ENCODE measurements at places on chromosomes 11 and 22.

GRCh38 chr22:28019360-28019759 lies 100.3 kb upstream of the PITPNB start:
- DNase-seq, result no peak

GRCh38 chr22:37210041-37210803 lies 2.1 kb downstream of the SSTR3 start:
- DNase-seq, result no peak

DNA sequence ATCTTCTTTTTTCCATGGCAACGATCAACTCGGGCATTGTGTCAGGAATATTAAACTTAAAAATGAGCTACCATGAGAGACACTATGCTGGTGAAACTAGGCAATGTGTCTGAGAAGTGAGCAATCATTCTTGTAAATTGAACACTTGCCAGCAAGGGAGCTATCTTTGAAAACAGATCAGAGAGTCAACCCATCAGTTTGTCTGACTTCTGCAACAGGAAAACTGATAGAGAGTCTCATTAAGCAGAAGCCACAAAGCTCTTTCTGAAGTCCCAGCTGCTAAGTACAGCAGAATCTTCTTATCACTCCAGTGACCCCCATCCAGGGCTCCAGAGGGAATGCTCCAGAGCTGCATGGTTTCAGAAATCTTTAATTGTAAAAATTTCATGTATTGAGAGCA lies 114.7 kb downstream of the MSANTD4 start:
- no peak for DNase-seq

- no peak for DNase-seq
Measured at GRCh38 chr11:72378704-72379383, 55.5 kb downstream of the CLPB start.

- peak; percentile 61 for DNase-seq
Measured at GRCh38 chr11:57480409-57481137, 20.2 kb downstream of the RTN4RL2 start.

- no peak for DNase-seq
Measured at GRCh38 chr22:20203142-20203551, 52.3 kb upstream of the CCDC188 start.

GRCh38 chr11:125923012-125923579 lies 18.8 kb downstream of the DDX25 start:
- DNase-seq, result peak; percentile 35

DNA sequence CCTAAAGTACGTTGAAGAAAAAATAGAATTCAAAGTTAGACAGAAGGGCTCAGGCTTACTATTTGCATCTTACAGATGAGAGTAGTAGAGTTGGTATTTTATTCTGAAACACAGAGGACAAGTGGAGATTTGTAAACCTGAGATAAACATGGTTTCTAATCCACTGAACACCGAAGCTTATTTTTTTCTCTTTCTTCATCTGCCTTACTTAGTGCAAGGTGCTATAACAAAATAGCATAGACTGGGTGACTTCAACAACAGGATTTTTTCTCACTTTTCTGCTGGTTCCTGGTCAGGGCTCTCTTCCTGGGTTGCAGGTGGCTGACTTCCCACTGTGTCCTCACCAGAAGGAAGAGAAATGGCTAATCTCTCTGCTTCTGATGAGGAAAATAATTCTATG lies 2.1 kb upstream of the HBG1 start:
- DNase-seq, result no peak

DNA sequence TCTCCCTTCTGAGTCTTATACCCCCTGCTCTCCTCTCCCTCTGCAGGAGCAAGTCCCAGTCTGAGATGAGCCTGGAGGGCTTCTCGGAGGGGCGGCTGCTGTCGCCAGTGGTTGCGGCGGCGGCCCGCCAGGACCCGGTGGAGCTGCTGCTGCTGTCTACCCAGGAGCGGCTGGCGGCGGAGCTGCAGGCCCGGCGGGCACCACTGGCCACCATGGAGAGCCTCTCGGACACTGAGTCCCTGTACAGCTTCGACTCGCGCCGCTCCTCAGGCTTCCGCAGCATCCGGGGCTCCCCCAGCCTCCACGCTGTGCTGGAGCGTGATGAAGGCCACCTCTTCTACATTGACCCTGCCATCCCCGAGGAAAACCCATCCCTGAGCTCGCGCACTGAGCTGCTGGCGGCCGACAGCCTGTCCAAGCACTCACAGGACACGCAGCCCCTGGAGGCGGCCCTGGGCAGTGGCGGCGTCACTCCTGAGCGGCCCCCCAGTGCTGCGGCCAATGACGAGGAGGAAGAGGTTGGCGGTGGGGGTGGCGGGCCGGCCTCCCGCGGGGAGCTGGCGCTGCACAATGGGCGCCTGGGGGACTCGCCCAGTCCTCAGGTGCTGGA lies 8.8 kb upstream of the MYRF start:
- no peak for DNase-seq

- DNase-seq, result peak; percentile 27
Measured at GRCh38 chr11:14357881-14358728, 878 bp downstream of the RRAS2 start.

DNA sequence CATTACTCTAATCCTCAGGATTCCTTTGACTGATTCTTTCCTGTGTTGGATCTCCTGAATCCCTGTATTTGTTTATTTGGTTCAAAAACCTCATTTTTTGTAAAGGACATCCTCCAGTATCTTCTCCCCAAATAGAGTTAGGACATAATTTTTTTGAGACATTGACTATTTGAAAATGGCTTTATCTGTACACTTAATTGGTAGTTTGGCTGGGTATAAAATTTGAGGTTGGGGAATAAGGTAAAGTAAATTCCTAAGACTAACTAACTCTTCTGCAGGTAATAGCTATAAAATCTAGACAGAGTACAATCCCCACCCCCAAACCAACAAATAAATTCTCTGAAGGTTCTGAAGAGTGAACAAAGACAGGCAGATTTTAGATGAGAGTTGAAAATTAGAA lies 114.4 kb downstream of the CTTN start:
- DNase-seq, result no peak

DNA sequence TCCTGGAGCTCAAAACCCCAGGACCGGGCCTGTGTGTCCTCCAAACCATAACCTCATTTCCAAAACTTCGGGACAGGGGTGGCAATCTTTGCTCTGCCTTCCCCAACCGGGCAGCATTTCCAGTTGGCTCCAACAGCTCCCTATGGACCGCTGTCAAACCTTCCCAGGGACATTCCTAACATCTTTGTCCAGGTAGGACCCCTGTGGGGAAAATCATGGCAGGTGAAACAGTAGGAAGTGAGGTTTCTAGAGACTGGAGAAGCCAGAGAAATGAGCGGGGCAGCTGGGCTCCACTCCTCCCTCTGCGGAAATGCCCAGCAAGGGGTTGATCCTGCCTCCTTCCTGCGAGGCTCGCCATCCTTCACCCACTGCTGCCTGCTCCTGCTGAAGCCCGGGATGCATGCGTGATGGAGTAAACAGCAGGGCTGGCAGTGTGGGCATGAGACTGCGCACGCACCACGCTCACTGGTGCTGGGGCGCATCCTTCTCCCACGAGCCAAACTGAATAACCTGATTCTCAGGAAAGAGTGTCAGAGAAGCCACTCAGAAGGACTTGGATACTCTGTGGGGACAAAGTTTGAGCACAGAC lies 136.4 kb downstream of the BUD13 start:
- DNase-seq, result no peak

GRCh38 chr11:28393348-28393747 lies 285.2 kb downstream of the METTL15 start:
- no peak for DNase-seq

DNA sequence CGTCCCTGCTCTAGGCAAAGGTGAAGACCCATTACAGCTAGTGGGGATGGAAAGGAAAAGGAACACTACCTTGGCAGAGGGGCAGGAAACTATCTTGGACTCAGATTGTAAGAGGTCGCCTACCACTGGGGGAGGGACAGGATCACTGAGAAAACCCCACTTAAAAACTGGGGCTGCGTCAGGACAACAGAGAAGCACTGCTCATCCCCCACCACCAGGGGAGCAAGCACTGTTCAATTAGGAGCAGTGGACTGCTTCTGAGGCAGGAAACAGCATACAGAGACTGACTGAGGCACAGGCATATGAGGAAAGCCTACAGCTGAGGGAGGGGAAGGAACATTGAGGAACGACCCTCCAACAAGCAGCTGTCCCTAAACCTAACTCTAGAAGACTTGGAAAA lies 20.8 kb upstream of the DLAT start:
- no peak for DNase-seq

DNA sequence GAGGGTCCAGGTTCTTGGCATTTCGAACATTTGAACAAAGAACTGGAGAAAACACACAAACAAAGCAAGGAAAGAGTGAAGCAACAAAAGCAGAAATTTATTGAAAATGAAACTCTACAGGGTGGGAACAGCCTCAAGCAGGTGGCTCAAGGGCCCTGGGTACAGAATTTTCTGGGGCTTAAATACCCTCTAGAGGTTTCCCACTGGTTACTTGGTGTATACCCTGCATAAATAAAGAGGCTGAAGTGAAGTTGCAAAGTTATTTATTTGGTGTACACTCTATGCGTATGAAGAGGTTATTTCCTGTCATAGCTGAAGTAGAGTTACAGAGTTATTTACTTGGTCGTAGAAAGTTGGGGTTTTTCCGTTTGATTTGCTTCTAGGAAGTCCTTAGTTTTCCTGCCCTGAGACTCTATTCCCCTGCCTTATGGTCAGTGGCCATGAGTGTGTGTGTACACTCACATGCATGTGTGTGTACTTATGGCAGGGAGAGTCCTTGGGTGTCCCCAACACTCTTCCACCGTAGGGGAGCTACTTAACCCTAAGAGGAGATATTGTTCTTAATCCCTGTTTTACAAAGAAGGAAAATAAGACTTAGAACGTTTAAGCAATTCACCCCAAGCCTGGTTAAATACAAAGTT lies 5.6 kb upstream of the SMCO4 start:
- no peak for DNase-seq

- DNase-seq, result no peak
Measured at GRCh38 chr11:103061656-103062055, 30.3 kb downstream of the DCUN1D5 start.

GRCh38 chr11:133064152-133064877 lies 468.0 kb downstream of the OPCML start:
- DNase-seq, result no peak

GRCh38 chr11:4393209-4393857 lies at the start of gene TRIM21:
TRIM21 (minus strand) TSS chr11:4393702; CDS start chr11:4390409, 3,293 bp downstream.
- DNase-seq, result peak; percentile 87

DNA sequence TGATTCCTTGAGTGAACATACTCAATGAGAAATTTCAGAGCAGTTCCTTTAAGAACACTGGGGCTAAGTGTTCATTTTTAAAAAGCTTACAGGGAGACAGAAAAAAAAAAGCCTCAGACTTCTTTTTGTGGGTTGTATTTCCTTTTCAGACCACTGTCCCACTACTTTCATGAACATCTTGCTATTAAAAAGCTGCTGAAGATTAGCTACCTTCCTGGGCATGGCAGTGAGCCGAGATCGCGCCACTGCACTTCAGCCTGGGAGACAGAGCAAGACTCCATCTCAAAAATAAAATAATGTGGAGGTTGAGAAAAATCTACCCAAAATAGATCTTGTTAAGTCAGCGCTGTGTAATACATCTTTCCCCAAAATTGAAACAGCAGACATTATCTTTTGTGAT lies 10.8 kb downstream of the TRAF6 start:
- DNase-seq, result no peak

DNA sequence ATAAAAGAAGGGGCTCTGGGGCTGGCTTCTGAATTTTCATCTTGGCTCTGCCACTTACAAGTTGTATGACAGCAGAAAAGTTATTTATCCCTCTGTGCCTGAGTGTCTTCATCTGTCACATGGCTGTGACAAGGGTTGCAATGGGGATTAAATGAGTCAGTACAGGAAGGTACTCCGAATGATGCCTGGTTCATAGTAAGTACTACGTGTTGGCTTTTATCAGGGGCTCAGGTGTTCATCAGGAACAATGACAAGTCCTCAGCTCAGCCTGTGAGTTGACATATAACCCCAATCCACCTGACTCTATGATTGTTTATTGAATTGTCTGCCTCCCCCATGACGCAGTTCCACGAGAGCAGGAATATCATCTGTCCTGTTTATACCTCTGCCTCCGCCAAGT lies 45.7 kb downstream of the PAMR1 start:
- DNase-seq, result no peak

- DNase-seq, result no peak
Measured at GRCh38 chr11:14370496-14370895, 11.5 kb upstream of the RRAS2 start.

DNA sequence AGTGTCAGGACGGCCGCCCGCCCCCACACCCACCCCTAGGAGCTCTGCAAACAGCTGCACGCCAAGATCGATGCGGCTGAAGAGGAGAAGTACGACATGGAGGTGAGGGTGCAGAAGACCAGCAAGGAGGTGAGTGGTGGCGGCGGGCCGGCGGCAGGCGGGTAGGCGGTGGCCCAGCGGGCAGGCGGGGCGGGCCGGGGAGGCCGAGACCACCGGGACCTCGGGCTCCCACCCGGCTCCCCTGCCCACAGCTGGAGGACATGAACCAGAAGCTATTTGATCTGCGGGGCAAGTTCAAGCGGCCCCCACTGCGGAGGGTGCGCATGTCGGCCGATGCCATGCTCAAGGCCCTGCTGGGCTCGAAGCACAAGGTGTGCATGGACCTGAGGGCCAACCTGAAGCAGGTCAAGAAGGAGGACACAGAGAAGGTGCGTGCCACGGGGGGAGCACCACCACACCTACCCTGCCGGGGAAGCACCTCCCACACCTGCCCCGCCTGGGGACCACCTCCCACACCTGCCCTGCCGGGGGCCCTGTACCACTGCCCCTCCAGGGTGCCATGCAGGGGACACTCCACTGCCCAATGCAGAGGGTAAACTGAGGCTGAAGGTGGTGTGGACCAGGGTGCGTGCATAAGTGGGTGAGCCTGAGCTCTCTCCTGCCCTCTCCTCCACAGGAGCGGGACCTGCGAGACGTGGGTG lies 2.1 kb downstream of the TNNI2 start:
- DNase-seq, result no peak

- DNase-seq, result no peak
Measured at GRCh38 chr22:40345271-40345670, 1.0 kb upstream of the ADSL start.

- peak; percentile 12 for DNase-seq
Measured at GRCh38 chr11:35618497-35619115, 346 bp downstream of the FJX1 start.

DNA sequence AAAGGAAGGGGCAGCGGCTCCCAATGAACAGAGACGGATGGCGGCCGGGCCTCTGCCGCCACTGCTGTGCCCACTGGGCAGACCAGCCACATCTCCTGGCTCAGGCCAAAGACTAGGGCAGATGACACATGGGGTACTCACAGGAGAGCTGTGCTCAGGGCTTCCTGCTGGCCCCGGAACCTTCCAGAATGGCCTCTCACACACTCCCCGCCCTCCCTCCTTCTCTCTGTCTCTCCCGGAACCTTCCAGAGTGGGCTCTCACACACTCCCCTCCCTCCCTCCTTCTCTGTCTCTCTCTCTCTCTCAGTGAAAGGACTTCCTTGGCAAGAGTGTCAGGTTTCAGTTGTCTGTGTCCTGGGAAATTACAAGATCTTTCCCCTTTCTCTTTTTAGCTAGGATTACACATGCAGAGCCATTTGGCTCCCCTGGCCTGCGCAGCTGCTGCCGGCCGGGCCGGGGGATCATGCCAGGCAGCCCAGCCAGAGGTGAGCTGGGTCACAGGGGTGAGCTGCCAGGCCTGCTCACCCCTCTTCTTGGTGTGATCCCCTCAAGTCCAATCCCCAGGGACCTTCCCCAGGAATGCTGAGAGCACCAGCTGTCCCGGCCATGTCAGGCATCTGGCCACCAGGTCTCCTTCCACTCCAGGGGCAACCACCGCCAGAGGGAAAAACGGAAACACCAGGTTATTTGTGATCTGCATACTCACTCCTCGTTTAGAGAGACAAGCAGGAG lies 45.3 kb upstream of the ADA2 start:
- no peak for DNase-seq

- no peak for DNase-seq
Measured at GRCh38 chr22:23116506-23117263, 25.1 kb downstream of the RSPH14 start.

- no peak for DNase-seq
Measured at GRCh38 chr11:92460213-92460612, 235.6 kb downstream of the FAT3 start.
